PC-3 (cell line): ENCODE measurements at places on chromosomes 7 and 10.

DNA sequence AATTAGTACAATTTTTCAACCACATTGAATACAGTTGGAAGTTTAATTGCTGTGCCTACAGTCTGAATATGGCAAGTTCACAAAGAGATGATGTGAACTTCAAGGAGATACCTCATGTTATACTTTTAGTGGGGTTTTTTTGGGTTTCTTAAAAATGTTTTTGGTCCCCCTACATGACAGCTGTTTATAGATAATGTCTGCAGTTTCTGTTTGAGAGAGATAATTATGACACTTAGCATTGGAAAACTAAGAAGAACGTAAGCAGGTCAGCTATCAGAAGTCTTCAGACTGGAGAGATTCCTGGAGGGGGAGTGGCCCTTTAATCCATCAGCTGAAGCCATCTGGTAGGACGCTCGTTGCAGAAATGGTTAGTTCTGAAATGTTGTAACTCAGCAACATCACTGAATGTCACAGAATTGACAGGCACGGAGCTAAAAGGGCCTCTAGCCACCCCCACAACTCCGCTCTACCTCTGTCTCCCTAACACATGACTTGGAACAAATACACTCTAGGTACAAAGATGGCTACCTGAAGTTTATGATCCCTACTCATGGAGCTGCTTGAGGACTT, 29.0 kb downstream of the TIMM23 start:
- no peak for DNase-seq

DNA sequence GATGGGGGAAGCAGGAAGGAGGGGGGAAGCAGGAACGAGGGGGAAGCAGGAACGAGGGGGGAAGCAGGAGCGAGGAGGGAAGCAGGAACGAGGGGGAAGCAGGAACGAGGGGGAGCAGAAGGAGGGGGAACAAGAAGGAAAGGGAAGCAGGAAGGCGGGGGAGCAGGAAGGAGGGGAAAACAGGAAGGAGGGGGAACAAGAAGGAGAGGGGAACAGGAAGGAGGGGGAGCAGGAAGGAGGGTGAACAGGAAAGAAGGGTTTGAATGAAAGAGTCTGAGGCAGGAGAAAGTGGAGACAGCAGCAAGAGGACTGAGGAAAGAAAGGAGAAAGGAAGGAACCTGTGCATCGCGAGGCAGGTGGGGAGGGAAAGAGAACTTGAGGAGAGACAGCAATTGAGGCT, 256.6 kb downstream of the PTEN start:
- DNase-seq: no peak

DNA sequence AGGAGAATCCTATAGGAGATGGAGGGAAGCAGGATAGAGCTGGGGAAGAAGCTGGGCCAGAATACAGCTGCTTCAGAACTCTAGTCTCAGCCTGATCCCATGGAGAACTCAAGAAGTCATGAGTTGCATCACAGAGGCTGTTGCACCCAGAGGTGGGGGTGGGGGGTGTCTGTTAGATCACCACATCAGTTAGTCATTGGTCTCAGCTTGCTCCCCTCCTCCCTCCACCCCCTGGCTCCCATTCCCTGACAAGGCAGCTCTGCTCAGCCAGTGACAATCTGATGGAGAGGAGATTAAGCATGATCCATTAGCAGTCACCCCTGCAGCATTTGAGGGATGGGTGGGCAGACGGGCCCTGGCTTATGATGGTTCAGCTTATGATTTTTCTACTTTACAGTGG, 58.4 kb upstream of the FGL2 start:
- no peak for DNase-seq

- DNase-seq: no peak
Observed at GRCh38 chr7:140645166-140645900, 4.7 kb upstream of the DENND2A start.

GRCh38 chr10:15084502-15084922, 4.1 kb downstream of the ACBD7 start:
- DNase-seq: peak; percentile 90

DNA sequence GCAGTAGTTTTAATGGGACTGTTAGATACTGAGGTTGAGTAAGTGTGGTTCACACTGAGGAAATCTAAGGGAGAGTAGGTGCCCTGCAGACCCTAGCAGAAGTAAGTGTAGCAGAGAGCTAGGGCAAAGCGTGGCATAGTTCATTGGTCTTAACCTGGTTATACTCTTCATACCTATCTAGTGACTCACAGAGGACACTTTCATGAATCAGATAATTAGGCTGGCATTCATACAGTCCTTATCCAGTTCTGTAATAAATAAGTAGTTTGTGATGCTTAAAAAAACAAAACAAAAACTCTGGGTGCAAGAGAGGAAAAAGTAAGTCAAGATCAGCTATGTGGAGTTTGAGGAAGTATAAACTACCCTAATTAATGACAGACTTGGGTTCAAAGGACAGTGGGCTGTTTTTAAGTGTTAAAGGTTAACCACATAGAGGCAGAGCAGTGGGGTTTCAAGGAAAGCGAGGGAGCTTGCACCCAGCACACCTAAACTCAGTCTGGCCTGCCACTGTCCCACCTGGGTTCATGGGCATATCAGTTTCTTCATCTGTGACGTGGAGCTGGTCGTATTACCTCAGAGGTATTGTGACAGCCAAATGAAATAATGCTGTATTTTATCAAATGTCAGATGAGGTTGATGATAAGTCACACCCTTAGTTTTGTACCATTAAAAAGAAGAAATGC, 27.1 kb downstream of the LMTK2 start:
- DNase-seq: peak; percentile 84

GRCh38 chr7:92425311-92425947, 21.9 kb upstream of the GATAD1 start:
- no peak for DNase-seq

- DNase-seq: peak; percentile 78
Observed at GRCh38 chr7:37930226-37930948, 9.9 kb downstream of the EPDR1 start.

GRCh38 chr7:93279541-93279940, 47.4 kb downstream of the VPS50 start:
- DNase-seq: no peak

DNA sequence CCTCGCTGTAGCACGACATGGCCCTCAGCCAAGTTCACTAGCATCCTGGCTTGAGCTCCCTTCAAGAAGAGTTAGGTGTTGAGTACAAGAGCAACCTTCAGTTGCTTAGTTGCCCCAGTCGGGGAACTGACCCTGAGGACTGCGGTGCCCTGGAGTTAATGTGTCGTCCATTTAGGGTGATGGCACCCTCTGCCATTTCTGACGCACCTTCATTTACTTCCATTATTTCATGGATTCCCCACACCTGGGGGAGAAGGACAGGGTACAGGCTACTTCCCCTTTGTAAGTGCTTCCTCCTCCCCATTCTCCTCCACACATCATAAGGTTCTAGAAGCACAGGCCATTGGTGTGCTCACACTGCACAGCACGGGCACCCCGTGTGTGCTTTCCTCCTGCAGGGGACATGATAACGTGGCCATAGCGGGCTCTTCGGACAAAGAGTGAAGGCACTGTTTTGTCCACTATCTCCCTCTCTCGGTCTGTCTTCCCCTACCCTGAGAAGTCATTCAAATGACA, 1.8 kb downstream of the ALOX5 start:
- DNase-seq: no peak

- no peak for DNase-seq
Observed at GRCh38 chr7:47093320-47094234, 488.3 kb downstream of the TNS3 start.

DNA sequence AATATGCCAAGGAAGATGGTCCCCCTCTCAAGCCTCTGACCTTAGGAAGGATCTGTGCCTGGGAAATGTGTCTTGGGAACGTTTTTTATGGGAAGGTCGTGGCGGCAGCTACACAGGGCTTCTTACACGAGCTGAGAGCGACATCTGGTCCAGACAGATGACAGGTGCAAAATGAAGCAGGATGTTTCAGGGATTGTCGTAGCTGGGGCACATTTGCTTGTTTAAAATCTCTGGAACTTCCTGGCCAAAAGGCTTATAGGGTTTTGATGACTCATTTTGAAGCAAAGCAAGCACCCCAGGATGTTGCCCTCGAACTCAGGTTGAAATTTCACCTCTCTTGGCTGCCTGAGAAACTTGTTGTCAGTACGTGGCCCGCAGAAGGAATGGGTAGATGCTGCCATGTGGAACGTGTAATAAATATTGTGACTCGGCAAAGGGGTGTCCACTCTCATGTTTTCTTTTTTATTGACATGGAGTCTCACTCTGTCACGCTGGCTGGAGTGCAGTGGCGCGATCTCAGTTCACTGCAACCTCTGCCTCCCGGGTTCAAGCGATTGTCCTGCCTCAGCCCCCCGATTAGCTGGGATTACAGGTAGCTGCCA, 117.5 kb downstream of the CAMK1D start:
- DNase-seq: no peak

- DNase-seq: no peak
Observed at GRCh38 chr7:30681331-30681797, 892 bp downstream of the CRHR2 start.

- peak; percentile 94 for DNase-seq
Observed at GRCh38 chr7:91850455-91850854, 30.0 kb downstream of the MTERF1 start.

DNA sequence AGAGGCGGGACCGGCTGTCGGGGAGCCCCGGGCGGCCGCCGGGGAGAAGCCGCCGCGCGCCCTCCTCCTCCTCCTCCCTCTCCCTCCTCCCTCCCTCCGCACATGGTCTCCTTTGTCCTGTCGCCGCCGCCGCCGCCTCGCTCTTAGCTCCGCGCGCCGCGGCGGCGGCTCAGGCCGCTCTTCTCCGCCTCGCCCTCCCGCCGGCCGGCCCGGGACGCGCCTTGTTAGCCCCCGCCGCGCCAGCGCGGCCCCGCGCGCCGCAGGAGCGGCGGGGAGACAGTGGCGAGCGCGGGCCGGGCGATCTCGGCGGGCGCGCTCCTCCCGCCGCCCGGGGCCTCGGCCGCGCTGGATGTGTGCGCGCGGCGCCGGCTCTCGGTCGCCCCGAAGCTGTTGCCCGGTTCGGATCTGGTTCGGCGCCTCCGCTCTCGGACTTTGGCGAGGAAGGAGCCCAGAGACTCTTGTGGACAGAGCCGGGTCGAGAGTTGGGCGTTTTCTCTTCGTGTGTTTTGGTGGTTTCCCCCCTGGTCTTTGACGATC, 437.4 kb upstream of the GALNT17 start:
- no peak for DNase-seq

GRCh38 chr7:46411236-46411635, 490.2 kb upstream of the IGFBP3 start:
- DNase-seq: no peak

DNA sequence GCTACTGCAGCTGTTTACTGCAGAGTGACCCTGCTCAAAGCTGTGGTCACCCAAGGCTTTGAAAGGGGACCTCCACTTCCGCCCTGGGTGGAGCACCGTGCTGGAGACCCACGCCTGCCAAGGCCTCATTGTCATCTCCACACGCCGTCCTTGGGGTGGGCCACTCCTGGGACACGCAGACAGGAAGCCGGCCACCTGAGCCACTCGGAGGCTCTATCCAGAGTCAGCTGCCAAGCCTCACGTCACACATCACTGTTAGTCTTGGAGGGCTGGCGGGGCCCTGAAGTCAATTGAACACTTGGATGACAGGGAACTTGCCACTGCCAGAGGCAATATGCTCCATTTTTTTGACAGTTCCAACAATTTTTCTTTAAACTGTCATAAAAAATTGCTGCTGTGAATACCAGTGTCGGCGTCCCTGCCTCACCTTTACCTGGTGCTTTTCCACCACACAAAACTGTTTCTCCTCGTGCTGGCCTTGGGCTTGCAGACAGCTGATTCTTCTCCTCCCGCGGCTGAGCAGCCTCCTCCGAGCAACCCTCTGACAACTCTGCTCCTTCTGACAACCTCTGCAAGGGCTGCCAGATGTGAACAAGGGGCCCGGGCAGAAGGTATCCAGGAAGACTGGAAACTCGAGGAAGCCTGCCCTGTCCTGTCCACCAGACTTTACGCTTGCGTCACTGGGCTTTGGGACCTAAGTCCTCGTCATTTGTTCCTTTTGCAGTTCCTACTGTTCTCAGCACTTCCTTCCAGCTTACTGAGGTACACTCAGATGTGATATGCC, 81.9 kb downstream of the EGFR start:
- DNase-seq: no peak

- no peak for DNase-seq
Observed at GRCh38 chr10:129506101-129506797, 39.2 kb downstream of the MGMT start.

GRCh38 chr7:152633072-152633471, 42.9 kb downstream of the XRCC2 start:
- no peak for DNase-seq

- no peak for DNase-seq
Observed at GRCh38 chr10:88920198-88920597, 32.4 kb downstream of the ACTA2 start.

- DNase-seq: no peak
Observed at GRCh38 chr7:82677493-82677892, 233.9 kb upstream of the CACNA2D1 start.

GRCh38 chr10:119352042-119352441, 144.7 kb downstream of the GRK5 start:
- DNase-seq: no peak

GRCh38 chr7:158361326-158361946, 226.2 kb downstream of the PTPRN2 start:
- DNase-seq: no peak

- DNase-seq: no peak
Observed at GRCh38 chr10:111677759-111678158, 505.8 kb downstream of the GPAM start.

- DNase-seq: no peak
Observed at GRCh38 chr10:96288151-96288621, 16.0 kb upstream of the DNTT start.

- DNase-seq: no peak
Observed at GRCh38 chr10:77877441-77878344, 48.9 kb downstream of the DLG5 start.

- DNase-seq: no peak
Observed at GRCh38 chr10:43210556-43210955, 56.3 kb downstream of the RASGEF1A start.

- DNase-seq: no peak
Observed at GRCh38 chr10:6339891-6340290, 137.2 kb downstream of the PFKFB3 start.

DNA sequence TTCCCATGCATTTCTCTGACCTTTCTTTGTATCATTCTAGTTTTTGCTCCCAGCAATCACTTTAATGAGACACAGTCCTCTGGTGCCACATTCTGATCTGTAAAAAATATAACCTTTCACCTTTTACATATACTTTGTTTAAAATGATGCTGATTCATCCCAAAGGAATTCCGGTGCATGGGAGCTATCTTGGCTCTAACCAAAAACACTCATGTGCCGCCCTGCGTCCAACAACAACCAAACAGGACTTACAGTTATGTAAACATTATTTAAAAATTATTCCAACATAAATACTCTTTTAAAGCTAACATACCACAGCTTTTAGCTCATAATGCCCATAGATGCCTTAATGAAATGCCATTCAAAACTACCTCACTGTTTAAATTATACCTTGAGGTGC, 7.7 kb upstream of the OPALIN start:
- DNase-seq: peak; percentile 75

DNA sequence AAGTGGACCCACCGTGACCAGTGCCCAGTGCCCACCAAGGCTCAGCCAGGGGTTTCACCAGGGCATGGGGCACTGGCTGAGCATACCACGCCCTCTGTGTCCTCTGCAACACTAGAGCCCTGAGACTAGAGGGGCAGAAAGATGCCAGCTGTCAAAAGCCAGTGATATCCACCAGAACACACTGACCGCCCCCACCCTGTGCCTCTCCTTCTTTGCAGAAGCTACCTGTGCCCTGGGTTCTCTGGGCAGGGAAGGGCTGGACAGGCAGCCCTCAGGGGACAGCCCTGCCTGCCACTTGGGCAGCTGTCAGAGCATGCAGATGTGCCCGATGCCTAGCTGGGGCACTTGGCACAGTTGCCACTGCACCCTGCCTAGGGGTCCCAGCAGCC, 494 bp downstream of the VSIR start:
- DNase-seq: no peak

- DNase-seq: no peak
Observed at GRCh38 chr10:53579773-53580172, 807.2 kb upstream of the MBL2 start.
